Ureter (tissue), 1 donor: ENCODE measurements at places on chromosomes 16 and 17. TPM values are rescaled to one million over a fixed set of nuclear protein-coding genes. Genes with fewer than 3 reads are reported as not detected.

GRCh38 chr17:16214190-16215001 lies 938 bp downstream of the NCOR1 start:
- no peak for DNase-seq

GRCh38 chr16:55377840-55378239 lies 53.8 kb downstream of the IRX6 start:
- DNase-seq = no peak

GRCh38 chr17:9284884-9285283 lies 263.6 kb downstream of the NTN1 start:
- no peak for DNase-seq

GRCh38 chr16:1983544-1984346 lies at the start of gene GFER:
GFER (plus strand) TSS chr16:1984193; CDS start chr16:1984219, 26 bp downstream.
- peak; percentile 85 for DNase-seq

DNA sequence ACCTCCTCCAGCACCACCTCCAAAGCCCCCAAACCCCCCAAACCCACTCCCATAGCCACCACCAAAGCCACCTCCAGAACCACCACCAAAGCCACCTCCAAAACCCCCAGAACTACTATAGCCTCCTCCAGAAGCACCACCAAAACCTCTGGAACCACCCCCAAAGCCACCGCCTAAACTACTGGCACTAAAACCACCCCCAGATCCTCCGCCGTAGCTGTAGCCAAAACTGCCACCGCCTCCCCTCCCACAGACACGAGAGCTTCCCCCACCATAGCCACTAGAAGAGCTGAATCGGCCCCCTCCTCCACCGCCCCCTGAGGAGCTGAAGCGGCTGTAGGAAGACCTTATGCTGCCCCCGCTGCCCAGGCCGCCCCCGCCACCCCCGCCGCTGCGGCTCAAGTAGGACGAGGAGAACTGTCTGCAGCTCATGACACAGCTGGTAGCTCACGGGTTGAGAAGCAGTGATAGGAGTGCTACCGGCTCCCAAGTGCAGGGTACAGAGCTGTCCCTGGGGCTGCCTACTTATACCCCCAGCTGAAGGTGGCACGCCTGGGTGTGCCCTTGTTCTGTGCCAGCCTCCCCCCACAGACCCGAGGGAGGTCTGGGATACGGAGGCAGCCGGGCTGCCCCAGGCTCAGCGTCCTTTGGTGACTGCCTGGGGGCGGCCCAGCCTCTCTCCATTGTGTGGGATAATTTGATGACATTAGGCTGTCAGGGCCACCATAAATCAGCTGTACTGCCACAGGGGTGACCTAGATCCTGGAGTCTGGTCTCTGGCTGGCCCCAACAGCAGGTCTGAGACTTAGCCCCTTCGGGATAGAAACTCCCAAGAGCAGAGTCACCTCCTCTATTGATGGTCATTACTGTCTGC lies at the start of gene KRT9:
Gene KRT9, minus strand, starts transcription at position 499 of the 874 bp plus-strand sequence. Its CDS starts 67 bp downstream, at position 432.
- DNase-seq = no peak

GRCh38 chr17:74738051-74738996 lies 1.3 kb downstream of the RAB37 start:
- DNase-seq = peak; percentile 61

The KRTAP4-6 gene
- not detected for total RNA-seq

The ARHGAP44 gene
- total RNA-seq = 8.8 TPM

The EIF4A3 gene
- total RNA-seq = 84.8 TPM

The CD79B gene
- 12.5 TPM for total RNA-seq

The NPIPA2 gene
- total RNA-seq = 4.2 TPM
